KG1 (cell line): ENCODE measurements at places on chromosomes 2 and 18.

- no peak for DNase-seq
Observed at GRCh38 chr18:78659748-78660147, 319.9 kb upstream of the SALL3 start.

- DNase-seq, result no peak
Observed at GRCh38 chr2:190804182-190804795, 76.3 kb upstream of the GLS start.

DNA sequence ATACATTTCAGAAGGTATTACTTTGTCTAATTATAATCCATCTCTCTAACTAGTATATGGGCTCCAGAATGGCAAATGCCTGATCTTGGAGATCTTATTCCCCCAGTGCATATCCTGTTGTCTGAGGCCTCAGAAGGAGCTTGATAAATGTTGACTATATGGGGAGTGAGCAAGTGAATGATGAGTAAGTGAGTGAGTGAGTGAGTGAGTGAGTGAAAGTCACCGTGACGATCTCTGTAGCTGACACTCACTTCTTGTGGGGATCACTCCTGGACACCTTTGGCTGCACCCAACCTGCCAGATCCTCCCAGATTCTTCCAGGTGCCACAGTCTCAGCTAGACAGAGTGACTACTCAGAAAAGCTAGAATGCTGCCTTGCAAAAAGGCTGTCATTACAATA is 2.8 kb downstream of the XDH start:
- DNase-seq, result no peak

GRCh38 chr2:236307641-236308040 is 43.4 kb upstream of the ASB18 start:
- no peak for DNase-seq

DNA sequence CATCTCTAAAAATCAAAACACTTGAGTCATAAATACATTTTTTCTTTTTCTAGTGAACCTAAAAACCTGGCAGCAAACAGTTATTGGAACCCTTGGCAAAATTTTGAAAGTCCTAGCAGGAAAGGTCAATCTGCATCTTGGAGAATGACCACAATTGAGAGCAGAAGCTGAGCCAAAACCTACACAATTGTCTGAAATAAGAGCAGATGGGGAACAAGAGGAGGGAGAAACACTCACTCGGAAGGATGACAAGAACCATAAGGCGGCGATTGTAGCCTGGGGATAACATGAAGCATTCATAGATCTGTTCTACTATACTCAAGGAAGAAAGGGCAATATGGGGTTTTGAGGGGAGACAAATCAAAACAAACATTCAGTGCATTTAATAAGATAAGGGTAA is 117.0 kb downstream of the CHN1 start:
- no peak for DNase-seq

GRCh38 chr2:201132518-201132917 is 16.6 kb downstream of the CFLAR start:
- DNase-seq, result no peak

- no peak for DNase-seq
Observed at GRCh38 chr2:176139661-176140512, 10.4 kb downstream of the HOXD8 start.

DNA sequence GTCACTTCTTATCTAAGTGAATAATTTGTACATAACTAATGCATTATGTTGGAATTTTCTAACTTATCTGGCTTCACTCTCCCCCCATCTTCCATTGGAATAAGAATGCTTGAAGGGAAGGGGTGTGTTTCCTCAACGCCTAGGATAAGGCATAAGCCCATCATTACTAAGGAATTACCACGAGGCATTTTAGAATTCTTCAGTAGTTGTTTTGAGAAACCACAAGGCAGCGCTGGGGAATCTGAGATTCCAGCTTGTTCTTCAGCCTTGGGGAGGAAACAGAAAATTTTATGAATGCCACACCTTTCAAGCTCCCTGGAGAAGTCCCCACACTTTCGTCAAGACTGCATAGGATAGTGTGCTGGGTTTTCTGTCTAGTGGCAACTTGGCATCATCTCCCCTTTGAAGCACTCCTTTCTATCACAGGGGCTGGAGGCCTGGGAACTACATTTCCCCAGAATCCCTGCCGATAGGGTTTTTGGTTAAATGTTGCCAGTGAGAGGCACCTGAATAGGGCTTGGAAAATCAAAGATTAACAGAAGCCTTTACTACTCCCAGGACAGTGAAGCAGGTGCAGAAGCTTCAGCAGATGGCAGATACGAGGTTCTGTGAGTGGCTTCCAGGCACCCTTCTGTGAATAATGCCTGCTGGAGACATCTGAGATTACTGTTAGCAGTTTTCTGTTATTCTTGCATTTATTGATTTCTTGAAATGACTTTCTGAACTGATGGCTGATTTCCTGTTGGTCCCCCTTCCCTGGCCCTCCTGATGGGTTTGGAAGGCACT is 192.7 kb upstream of the REV1 start:
- DNase-seq, result no peak

DNA sequence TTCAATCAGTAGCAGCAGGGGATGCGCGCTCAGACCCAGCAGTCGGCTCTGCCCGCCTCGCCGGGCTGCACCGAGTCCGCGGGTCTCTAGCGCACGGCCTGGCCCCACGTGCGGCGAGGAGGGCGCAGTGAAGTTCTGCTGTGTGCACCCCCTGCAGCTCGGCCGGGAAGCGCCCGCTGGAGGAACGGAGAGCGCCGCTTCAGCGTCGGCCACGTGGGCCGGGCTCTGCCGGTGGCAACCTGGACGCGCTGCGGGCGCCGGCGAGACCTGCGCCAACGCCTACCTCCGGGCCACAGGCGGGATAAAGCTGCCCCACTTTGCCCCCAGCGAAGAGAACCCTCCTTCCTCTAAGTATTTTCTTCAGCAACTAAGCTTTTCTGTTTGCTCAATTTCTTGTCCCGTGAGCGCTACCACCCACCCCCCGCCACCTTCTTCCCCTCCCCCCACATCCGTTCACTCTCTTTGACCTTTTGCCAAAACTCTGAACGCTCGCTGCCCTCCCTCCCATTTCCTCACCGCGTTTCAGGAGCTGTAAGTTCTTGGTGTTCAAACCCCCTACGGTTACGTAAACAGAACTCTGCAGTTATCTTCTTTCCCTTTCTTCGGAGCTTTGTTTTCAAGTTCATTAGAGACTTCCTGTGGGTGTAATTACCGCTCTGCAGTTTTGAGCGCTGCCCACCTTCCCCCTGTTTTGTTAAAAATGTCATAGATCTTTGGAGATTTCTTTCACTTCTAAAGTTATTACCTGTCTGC is 42.6 kb upstream of the EDAR start:
- peak; percentile 92 for DNase-seq

GRCh38 chr2:3595985-3596384 is 1.1 kb downstream of the COLEC11 start:
- DNase-seq, result no peak

GRCh38 chr2:168926621-168927386 is 25.7 kb downstream of the G6PC2 start:
- DNase-seq, result no peak

DNA sequence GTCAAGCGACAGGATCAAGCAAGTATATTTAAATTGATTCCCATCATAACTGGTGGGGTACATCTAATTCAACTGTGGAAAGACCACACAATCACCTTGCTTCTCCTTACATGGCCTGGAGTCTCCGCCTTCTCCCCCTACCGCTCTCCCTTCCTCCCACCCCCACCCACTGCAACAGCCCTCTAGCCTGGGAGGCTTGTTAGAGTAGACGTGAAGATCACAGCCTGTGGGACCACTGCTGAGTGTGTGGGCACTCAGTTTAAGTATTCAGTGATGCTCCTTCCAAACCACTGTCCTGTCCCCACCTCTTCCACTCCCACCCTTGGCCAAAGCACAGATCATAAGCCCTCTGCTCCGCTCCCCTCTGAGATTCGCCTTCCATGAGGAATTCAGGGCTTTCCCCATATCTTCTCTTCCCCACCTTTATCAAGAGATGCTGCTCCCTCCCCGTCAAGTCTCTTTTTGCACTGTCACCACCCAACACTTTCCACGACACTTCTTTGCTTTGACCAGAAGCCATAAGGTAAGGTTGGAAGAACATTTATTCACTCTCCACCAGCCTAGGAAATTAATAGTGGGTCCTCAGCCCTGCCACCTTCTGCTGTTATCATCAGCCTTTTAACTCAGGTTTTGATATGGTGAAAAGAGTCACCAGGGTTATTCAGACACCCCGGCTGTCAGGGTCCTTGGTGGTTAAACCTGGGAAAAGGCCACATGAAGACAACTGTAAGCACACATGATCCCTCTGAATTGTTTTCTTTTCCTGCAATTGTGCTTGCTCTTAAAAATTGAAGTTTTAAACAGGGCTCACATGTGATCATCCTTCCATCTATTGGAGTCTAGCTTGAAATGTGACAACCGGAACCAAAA is 1.7 kb downstream of the METTL4 start:
- no peak for DNase-seq

- DNase-seq, result no peak
Observed at GRCh38 chr2:27164960-27165763, 16.4 kb downstream of the TCF23 start.

- DNase-seq, result no peak
Observed at GRCh38 chr2:78967294-78967693, 58.2 kb upstream of the REG3G start.

DNA sequence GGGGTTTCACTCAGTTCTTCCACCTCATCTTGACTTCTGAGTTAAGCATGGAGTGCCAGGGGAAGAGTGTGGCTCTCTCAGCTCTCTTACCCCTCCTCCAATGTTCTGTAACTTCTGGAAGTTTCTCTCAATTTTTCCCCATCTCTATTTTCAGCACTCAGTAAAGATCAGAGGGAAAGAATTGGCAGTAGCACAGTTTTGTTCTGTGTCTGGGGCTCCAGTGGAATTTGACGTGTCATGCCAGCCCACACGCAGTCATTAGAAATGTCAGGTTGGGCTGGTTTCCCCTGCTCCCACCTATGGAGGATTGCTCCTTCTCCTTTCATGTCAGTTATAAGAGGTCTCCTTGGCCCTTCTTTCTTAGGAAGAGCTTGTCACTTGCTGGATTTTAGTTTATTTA is 104.6 kb upstream of the COL3A1 start:
- no peak for DNase-seq

DNA sequence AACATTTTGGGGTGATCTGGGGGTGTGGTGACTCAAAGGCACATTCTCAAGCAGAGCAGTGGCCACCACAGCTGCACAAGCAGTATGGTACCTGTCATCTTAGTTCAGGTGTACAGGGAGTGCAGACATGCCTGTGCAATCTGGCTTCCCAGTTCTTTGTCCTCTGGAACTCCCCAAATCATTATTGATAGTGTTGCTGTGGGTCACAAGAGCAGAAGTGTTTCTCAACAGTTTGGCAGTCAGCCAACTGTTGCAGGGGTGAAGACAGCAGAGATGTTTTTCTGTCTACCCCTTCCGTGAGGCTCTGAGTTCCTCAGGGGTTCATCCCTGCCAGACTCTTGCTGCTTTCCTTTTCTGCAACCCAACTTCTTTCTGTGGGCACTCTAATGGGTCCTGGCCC is 206.5 kb upstream of the ZSWIM2 start:
- no peak for DNase-seq

GRCh38 chr2:118845522-118846441 is 1.7 kb downstream of the EN1 start:
- no peak for DNase-seq

- no peak for DNase-seq
Observed at GRCh38 chr2:189057316-189057715, 83.1 kb downstream of the COL3A1 start.

- DNase-seq, result no peak
Observed at GRCh38 chr2:142515493-142515892, 362.0 kb upstream of the KYNU start.

- DNase-seq, result peak; percentile 9
Observed at GRCh38 chr2:72973566-72974435, 56.5 kb downstream of the EMX1 start.
